ENCODE measurements at places on chromosomes 2 and 18.

DNA sequence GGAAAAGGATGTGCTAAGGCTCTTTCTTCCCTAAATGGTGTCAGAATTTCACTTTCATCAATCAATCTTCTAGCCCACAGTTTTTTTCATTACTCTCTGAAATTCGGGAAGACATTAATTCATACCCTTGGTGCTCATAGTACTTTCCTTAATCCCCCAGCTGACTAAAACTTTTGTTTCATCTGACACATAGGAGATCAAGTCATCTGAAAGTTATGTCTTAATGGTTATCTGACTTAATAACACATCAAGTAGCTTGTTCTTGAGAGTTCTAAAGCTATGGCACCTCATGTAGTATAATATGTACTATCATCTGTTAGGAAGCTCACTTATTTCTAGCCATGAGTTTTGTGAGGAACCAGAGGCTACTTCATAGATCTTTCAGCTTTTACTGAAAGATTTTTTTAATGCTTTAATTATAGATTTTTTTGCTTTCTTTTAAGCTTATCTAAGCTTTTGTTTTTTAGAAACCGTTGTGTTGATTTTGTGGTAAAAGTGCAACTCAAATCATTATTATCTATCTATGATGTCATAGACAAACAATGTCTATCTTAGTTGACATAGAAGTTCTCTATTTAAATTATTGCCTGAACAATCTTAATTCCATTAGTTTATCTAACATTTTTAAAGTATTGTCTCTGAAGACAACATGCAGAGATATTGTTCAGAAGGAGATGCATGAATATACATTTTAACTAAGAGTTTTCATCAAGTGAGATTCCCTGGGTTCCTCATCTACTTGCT lies 93.6 kb upstream of the UBXN4 start:
- no peak for DNase-seq

DNA sequence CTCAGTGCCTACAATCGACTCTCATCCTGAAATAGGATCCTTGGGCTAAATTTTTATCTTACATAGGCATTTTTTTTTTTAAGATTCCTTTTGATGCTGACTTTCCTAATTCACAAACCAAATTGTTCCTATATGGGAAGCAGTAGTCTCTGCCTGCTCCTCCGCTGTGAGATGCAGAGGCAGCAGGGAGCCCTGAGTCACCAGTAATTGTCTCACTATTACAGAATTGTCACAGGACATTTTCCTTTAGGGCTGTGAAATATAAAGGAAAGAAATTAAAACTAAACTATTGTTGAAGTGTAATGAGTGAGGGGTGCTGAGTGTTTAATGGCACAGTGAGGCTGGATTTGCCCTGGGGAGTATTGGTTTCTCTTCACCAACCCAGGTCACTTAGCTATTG lies 63.8 kb downstream of the MYO3B start:
- no peak for DNase-seq

- DNase-seq = no peak
Observed at GRCh38 chr18:67108894-67109293, 407.6 kb downstream of the DSEL start.

DNA sequence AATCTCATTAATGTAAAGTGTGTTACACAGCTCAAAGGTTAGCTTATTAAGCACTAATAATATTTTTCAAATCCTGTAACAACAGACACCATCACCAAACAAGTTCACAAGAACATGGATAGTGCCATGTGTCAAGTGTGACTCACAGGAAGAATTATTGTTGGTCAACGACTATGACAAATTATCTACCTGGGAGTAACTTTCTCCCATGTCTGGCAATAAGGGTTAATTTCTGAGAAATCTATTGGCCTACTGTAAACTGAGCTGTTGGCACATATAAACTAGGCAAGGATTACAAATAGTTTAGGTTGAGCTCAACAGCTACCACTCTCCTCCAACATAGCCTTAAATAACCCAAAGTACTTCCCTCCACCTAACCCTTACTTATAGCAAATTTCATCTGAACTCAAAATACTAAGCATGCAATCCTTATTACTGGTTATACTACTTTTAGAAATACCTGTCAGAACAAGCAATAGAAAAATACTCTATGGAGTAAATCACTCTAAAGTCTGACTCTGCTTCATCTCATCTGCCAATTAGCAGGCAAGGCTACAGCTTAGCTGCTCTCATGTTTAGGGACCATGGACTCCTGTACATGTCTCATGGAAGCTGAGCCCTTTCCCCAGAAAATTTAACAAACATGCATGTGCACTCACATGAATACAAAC lies 223.0 kb downstream of the NBAS start:
- DNase-seq = no peak

DNA sequence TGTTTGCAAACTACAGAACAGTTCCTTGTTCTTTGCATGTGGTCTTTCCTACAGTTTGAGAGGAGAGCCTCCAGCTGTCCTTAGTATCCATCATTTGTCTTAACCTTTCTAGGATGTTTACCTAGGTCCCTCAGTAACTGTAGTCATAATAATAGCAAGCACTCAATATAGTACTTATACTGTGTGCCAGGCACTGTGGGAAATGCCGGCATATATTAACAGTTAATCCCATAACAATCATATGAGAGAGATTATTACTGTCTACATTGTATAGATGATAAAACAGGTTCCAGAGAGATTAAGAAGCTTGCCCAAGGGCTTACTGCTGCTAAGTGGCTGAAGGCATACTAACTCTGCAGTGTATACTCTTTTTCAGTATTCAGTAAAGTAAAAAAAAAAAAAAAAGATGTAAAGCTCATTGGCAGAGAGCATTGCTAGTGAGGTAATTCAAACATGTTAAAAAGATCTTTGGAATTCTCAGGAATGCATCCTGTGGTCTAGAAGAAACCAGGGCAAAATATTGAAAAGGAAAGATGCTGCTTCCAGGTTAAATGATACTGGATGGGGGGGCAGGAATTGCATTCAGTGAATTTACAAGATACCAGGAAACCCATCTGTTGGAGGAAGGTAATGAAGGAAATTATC lies 72.3 kb downstream of the SPTBN1 start:
- DNase-seq = no peak

Measured in LoVo (cell line).